Ureter (tissue), 1 donor: ENCODE measurements at places on chromosomes 7 and 10.
A peak's percentile ranks its signal among the peaks of the same experiment; 100 is the strongest.

DNA sequence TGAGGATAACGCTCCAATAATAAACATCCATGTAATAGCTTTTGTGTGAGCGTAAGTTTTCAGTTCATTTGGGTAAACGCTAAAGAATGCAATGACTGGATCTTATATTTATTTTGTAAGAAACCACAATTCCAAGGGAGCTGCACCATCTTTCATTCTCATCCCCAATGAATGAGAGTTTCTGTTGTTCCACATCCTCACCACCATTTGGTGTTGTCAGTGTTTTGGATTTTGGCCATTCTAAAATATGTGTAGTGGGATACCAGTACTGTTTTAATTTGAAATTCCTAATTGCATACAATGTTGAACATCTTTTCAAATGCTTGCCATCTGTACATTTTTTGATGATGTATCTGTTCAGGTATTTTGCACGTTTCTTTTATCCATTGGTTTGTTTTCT lies 50.9 kb upstream of the SEMA3D start:
- no peak for DNase-seq

DNA sequence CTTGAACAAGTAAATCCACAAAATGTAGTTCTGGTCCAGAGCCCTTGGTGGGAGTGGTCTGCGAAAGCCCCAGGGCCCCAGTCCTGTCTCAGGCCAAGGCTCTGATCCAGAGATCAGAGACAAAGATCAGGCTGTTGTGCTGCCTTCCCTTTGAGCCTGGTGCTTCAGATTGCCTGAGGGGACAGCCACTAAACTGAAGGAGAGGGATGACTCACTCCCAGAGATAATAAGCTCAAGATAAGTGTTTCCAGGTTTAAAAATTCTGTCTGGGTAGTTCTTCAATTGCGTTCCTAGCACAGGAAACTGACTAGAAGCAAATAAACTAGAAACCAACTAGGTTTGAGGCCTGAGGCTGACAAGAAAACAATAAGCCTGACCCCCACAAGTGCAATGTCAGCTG lies 190.2 kb downstream of the RAMP3 start:
- no peak for DNase-seq

GRCh38 chr7:50621973-50622490 lies 56.8 kb upstream of the DDC start:
- DNase-seq, result no peak

- DNase-seq, result no peak
Measured at GRCh38 chr10:125003146-125003900, 61.4 kb downstream of the ZRANB1 start.

DNA sequence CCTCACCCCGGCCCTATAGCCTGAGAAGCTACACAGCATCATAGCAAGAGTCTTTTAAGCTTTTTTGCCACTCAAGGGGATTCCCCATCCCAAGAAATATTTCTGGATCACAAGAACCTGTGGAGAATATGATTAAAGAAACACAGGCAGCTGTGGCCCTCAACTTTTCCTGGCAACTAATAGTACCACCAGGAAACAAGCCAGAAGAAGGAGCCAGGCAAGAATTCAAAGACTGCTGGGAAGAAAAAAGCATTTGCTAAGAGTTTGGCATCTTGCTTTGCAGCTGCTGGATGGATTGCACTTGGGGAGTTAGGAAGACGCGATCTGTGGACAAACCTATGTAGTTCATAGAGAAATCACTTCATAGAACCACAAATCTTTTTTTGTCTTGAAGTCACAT lies 437.8 kb downstream of the PLXDC2 start:
- peak; percentile 43 for DNase-seq

GRCh38 chr10:114246679-114247305 lies 7.7 kb downstream of the VWA2 start:
- no peak for DNase-seq

GRCh38 chr10:124590216-124591122 lies 128.8 kb downstream of the LHPP start:
- no peak for DNase-seq

GRCh38 chr7:113813471-113813870 lies 105.3 kb downstream of the PPP1R3A start:
- DNase-seq, result no peak

DNA sequence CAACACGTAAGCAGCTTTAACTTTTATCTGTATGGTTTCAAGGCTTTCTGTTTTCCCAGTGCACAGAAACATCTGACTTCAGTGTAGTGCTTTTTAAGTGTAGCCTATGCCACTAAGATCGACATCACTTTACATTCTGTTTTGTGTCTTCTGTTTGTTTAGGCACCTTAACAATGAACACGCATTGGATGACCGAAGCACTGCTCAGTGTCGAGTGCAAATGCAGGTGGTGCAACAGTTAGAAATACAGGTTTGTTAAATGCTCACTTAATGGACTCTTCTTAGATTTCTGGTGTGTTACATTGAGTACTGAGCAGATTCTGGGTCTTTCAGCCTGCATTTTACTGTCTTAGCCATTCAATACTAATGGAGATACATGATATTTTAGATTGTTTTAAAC lies 237.4 kb downstream of the FOXP2 start:
- DNase-seq, result no peak

DNA sequence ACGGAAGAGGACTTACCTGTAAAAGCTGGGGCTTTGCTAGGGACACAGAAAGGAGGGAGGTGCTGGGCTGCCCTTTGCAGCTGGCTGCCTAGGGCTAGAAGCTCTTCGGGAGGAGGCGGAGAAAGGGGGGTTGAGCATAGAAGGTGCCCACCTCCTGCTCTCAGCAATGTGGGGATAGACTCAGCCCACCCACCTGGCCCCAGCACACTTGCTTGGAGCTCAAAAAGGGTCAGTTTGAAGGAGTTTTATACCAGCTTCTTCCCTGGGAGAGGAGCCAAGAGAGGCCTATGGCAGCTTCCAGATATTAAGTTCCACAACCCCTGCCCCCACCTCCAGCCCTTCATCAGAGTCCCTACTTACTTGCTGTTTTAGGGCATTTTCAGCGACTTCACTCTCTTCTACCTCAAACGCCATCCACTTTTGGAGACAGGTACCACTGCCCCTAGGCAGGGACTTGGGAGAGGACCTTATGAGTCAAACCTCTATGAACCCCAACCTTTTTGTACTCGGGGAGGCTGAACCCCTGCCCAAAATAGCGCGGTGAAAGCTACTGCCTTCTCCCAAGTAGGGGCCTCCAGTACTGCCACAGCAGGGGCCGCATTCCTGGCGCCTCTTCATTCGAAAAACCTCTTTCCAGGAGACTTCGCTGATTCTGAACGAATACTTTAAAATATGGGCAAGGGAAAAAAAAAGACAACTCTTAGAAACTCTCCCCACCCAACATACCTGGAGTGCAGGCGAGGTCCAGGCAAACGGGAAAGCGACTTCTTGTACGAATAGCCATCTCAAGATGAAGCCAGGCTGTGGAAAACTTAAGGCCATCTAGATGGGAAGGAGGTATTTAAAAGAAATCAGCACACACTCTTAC lies 1.2 kb upstream of the EVX1 start:
- DNase-seq, result no peak

DNA sequence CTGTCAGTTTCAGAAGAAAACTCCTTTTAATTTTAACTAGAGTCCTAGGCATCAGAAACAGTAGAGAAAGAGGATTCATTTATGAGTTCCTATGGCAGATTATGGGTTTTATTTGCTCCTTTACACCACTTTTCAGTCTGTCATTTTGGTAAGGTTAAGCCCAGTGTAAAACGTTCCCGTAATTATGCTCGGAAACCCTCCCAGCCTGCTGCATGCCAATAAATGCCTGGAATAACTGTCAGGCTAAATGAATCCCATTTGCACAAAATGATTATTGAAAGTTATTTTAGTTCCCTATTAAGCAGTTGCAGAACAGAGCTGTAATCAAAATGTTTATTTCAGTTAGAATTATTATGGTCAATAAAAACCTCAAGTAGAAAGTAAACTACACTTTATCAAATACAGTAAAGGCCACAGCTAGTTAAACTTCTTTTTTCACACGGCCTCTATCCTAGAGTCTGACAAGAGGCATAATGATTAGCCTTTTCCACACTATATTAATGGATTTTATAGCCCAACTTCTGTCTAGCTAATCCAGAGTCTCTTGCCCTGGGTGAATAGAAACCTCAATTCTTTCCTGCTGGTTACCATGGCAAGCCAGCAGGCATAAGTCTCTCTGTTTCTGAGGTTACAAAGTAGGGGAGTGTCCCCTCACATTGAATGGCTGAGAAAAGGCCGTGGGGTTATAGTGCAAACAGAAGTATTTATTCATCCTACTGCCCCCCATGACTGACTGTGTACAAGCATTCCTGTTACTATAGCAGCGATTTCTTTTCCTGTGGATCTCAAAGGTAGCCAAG lies 80.8 kb upstream of the NPVF start:
- DNase-seq, result peak; percentile 45

DNA sequence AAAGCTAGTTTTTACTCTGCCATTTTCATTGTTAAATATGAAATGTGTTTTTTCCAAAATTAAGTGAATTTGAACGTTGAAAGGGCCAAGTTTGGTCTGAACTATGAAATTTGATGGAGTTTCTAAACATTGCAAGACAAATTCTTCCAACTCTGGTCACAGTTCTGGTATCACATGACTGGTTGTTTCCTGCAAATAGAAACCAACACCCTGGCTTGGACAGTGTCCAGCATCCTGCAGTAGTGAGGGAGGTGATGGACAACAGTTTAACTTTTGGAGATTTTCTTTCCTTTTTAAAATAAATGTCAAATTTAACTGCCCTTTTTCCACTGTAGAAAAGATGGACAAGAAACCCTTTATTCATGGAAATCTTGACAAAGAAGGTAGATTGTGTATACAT lies 54.8 kb upstream of the AGBL3 start:
- no peak for DNase-seq

GRCh38 chr7:157516311-157516710 lies 179.5 kb downstream of the DNAJB6 start:
- DNase-seq, result no peak

GRCh38 chr7:130342701-130343380 lies 1.8 kb upstream of the CPA5 start:
- DNase-seq, result no peak

DNA sequence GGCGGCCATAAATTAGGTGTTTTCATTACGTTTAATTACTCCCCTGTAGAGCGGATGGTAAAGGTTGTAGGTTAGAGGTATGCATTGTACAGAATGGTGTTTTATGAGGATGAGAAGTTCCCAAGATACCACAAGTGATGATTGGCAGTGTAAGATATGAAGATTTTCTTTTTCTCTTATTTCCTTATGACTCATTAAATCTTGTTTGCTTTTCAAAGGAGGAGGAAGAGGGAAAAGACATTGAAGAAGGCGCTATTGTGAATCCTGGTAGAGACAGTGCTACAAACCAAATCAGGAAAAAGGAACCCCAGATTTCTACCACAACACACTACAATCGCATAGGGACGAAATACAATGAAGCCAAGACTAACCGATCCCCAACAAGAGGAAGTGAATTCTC lies 133.9 kb downstream of the AASS start:
- no peak for DNase-seq

- no peak for DNase-seq
Measured at GRCh38 chr10:15144788-15145187, 23.7 kb downstream of the NMT2 start.

GRCh38 chr10:3067118-3067858 lies at the start of gene PFKP:
Gene PFKP (plus strand): TSS chr10:3067548. CDS start chr10:3067596, 48 bp downstream.
- DNase-seq, result peak; percentile 60

- DNase-seq, result no peak
Measured at GRCh38 chr7:1197997-1198625, 34.6 kb upstream of the UNCX start.

DNA sequence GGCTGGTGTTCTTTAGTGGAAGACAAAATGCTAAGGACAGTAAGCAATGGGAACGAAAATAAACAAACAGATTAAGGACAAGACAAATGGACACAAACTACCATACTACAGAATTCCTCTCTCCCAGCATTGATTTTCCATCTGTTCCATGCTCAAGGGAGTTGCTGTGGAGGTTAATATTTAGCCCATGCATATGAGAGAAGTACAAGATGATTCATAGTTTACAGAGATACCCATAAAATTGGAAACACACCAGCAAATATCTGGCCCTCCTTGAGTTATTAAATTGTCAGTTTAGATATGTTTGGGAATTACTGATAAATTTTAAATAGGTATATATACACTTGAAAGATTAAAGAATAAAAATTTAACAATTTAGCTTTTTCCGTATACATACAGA lies 69.8 kb downstream of the GLI3 start:
- DNase-seq, result no peak

DNA sequence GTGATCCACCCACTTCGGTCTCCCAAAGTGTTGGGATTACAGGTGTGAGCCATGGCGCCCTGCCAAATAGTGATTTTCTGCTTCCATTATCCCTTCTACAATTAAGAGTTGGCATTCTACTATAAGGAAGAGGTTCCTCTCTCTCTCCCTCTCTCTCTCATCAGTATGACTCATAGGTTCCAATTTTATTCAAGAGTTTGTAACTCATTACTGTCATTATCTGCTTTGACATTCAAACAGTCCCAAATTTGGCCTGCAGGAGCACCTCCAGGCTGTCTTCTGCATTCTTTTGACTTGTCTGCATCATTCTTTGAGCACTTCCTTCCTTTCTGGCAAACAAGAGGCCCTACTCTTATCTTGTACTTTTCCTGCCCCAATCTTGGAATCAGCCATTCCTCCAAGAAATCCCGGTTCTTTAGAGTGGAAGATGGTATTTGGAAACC lies 33.2 kb upstream of the CALU start:
- no peak for DNase-seq

DNA sequence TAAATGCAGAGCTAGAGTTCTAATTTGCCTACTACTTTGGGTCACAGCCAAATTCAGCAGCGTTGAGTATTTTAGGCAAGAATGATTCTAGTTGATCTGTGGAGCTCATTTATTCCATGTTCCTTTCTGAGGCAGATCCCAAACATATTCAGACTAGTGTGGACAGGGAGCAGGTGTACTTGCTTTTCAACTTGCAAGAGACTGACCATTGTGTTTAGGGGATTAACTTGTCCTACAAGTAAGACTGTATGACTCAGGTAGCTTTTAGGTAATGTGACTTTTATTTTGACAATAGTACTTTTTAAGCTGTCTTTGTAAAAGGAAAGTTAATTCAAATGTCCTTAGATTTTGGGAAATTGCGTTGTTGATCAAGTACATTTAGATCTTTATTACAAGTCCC lies 285.5 kb downstream of the TWIST1 start:
- DNase-seq, result no peak

- DNase-seq, result no peak
Measured at GRCh38 chr7:128842674-128843641, 12.8 kb downstream of the FLNC start.

DNA sequence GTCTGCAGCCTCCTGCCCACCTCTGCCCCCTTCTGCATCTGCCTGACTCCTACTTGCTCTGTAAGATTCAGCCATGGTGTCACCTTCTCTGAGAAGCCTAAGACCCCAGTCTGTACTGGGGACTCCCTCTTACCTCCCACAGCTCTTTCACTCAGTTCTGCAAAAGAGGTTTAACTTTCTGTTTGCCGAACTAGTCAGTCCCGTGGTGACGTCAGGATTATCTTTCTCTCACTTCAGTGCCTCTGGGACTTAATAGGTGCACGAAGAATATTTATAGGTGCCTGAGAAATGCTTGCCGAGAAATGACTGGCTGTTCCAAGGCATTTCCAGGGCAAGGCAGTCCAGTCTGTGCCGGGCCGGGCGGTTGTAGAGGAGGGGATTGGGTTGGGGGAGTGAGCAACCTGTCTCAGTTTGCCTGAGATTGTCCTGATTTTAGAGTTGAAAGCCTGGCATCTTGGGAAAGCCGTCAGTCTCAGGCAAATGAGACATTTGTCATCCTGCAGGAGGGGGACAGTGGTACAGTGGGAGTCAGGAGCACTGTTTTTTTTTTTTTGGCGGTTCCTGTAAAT lies 227.5 kb upstream of the NPVF start:
- DNase-seq, result no peak
